ENCODE measurements at places on chromosomes 12 and 14.
A peak's percentile ranks its signal among the peaks of the same experiment; 100 is the strongest.

GRCh38 chr14:54344445-54344844 is 52.4 kb upstream of the CDKN3 start:
- no peak for DNase-seq

- DNase-seq: peak; percentile 39
These were observed 28.8 kb upstream of the GZMB start for GRCh38 chr14:24662753-24663152.

- no peak for DNase-seq
These were observed 2.6 kb downstream of the NKX2-1 start for GRCh38 chr14:36517242-36518030.

DNA sequence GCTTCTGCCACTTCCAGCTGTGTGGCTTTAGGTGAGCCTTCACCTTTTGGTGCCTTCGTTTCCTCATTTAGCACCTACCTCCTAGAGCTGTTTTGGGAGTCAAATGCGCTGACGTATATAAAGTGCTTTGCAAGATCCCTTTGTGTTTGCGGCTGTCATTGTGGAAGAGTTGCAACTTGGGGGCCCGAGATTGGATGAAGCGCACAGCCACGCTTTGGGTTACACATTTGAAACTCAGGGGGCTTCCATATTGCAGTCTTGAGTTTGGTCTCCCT is 636 bp upstream of the ARL6IP4 start:
- DNase-seq: no peak

DNA sequence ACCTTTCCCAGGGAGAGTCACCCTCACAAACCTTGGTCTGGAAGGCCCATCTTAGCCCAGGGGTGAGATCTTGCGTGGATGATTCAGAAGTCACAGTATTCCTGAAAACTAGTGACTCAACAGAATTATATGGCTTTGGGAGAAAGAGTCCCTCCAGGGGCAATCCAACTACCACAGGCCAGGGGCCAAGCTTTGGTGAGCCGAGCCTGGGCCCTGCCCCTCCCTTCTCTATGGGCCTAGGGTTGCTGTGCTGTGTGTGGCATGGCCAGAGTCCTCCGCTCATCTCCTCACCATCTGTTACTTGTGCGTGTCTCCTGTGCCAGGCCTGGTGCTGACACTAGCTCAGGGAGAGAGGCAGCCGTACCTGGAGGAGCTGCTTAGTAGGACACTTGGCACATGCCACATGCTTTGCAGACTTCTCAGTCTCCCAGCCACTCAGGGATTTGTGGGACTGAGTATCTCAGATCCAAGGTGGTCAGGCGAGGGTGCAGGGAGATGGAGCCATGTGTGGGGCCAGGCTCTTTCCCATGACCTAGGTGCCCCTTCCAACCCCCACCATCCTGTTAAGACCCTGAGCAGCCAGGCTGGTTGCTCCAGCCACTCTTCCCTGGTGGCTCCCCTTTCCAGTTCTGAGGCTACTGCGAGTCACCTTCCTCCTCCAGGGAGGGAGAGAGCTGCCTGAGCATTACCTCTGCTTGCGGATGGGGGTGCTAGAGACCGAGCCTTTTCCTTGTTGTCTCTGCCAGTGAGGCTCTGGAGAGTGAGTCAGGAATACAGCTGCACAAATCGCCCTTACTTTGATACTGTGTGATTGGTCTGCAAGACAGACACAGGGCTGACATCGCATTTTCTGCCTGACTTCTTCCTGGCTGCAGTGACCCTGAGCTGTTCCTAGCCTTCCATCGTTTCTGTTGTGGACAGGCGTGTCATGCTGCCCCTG is 94.1 kb downstream of the SLC25A47 start:
- no peak for DNase-seq

- DNase-seq: no peak
These were observed 17.8 kb upstream of the TMPRSS12 start for GRCh38 chr12:50824914-50825313.

- DNase-seq: no peak
These were observed 230.5 kb downstream of the ATP23 start for GRCh38 chr12:58171914-58172313.
